ENCODE measurements at places on chromosomes 5 and 9.

GRCh38 chr5:138354387-138354786 is 1.9 kb downstream of the KDM3B start:
- no peak for DNase-seq

- no peak for DNase-seq
Measured at GRCh38 chr9:72577212-72577753, 55.9 kb downstream of the TMC1 start.

DNA sequence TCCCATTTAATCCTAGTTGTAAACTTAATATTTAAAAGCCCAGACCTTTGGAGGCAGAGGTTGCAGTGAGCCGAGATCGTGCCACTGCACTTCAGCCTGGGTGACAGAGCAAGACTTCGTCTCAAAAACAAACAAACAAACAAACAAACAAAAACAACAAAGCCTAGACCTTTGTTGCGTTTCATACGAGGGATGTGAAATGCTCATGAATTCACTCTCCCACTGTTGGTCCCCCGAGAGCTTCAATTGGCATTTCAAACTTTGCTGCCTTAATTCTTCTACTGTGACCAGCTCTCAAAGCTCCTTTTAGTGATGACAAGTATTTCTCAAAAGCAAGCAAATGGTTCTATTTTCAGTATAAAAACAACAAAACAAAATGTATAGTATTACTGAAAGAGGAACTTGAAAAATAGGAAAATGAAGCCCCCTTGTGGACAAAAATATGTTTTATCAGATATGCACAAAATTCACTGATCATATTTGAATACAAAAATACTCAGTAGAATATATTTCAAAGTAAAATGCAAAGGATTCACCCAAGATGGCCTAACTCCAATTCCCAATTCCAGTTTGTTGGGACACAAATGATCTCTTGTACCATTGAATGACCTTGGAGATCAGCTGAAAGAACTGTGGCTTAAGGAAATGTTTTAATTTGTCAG is 140.4 kb downstream of the ESM1 start:
- DNase-seq, result no peak

- DNase-seq, result no peak
Measured at GRCh38 chr5:69231851-69232250, 2.8 kb upstream of the CDK7 start.

- no peak for DNase-seq
Measured at GRCh38 chr9:93127395-93127911, 6.6 kb downstream of the NINJ1 start.

DNA sequence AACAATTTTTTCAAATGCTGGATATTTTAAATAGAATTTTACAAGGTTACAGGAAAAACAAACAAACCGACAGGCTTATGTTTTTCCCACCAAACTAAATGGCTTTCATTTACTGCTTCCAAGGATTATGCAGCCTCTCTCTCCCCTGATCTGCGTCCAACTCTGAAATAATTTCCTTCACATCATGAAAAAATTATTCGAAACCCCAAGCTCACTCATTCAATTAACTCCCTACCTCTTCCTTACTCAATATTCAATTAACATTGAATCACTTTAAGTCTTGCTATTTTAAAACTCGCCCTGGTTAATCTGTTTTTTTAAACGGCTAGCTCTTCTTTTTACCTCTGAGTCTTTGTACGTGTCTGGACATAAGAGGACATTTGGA is 336.2 kb downstream of the AGTPBP1 start:
- no peak for DNase-seq

DNA sequence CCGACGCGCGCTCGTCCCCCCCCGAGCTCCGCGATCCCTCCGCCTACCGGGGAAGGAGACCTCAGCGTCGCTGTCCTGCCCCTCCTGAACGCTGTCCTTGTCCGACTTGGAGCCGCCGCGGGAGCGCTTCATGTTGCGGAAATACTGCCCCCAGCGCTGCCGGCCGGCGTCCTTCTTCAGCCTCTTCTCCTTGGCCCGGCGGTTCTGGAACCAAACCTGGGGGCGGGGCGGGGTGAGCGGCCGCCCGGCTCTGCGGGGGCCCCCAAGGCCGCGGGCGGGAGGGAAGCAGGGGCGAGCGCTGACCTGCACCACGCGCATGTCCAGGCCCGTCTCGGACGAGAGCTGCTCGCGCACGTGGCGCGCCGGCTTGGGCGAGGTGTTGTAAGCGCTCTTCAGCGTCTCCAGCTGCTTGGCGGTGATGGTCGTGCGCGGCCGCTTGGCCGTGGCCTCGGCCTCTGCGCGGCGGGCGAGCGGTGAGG is 6.3 kb downstream of the LHX3 start:
- no peak for DNase-seq

Measured in stimulated activated CD8-positive, alpha-beta memory T cell treated with anti-CD3 and anti-CD28 coated beads, Interleukin-4, amount 100 ng/mL, for 4 hours (primary cell).